Endothelial cell (in vitro differentiated cells): ENCODE measurements at places on chromosomes 1 and 21.

- no peak for DNase-seq
These were observed 34.6 kb upstream of the NID1 start for GRCh38 chr1:236099355-236099974.

- no peak for DNase-seq
These were observed 70.9 kb downstream of the WDR64 start for GRCh38 chr1:241722947-241723346.

GRCh38 chr21:25567472-25567871, 39.8 kb downstream of the MRPL39 start:
- DNase-seq, result no peak

- DNase-seq, result no peak
These were observed 32.0 kb upstream of the SLC30A1 start for GRCh38 chr1:211610779-211611556.

GRCh38 chr21:37458669-37459276, 92.2 kb downstream of the DYRK1A start:
- no peak for DNase-seq

- DNase-seq, result no peak
These were observed 19.7 kb upstream of the ATP6V1G3 start for GRCh38 chr1:198560161-198560560.

- no peak for DNase-seq
These were observed 662 bp upstream of the LGALS8 start for GRCh38 chr1:236522937-236523703.

- DNase-seq, result no peak
These were observed 35.5 kb downstream of the MATN1 start for GRCh38 chr1:30687886-30688285.

DNA sequence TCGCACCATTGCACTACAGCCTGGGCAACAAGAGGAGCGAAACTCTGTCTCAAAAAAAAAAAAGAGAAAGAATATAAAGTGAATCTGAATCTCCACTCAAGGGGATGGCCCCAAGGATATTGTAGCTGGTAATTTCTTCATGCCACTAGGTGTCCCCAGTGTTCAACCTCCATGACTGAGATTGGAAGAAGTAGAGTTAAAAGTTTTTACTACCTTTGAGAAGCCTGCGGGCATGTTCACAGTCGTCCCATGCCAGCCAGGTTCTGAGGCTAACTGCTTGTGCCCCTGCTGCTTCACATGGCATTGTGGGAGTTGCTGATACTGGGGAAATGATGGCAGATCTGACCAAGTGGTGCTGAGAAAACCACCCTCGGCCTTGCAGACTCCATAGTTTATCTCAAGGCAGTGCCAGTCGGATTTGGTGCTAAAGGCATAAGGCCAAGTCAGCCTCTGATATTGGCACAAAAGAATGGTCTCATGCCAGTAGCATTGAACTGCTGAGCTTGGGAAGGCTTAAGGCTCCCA, 10.8 kb upstream of the SHISA4 start:
- peak; percentile 33 for DNase-seq

DNA sequence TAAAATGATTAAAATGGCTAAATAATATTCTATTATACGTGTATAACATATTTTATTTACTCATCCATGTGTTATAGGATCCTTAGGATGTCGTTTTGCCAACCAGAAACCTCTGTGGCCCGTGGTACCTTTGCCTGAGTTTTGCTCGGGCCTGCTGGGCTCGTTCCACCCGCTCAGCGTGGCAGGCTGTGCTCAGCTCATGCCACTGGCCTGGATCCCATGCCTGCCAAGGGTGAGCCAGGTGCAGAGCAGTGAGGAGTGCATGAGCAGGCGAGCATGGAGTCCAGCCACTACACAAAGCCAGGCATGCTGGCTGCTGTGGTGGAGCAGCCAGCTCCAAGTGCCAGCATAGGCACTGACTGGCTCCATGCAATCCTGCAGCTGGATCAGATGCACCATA, 417.2 kb downstream of the TTLL7 start:
- DNase-seq, result no peak

DNA sequence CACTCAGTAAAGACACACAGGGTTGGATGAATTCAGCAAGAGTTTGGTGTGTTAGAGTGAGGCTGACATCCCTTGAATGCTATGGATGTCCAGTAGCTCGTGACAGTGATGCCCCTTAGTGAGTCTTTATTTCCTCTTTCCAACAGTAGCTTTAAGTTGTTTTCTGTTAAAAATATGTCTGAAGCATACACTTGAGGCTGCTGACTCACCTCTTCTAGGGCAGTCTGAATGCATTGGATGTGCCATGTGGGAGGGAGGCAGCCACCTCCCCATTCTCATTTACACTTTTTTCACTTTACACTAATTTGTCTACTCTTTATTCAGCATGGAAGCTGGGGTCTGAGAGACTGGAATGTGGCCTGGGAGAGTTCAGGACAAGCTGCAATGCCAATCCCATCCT, 17.6 kb downstream of the NOS1AP start:
- no peak for DNase-seq

DNA sequence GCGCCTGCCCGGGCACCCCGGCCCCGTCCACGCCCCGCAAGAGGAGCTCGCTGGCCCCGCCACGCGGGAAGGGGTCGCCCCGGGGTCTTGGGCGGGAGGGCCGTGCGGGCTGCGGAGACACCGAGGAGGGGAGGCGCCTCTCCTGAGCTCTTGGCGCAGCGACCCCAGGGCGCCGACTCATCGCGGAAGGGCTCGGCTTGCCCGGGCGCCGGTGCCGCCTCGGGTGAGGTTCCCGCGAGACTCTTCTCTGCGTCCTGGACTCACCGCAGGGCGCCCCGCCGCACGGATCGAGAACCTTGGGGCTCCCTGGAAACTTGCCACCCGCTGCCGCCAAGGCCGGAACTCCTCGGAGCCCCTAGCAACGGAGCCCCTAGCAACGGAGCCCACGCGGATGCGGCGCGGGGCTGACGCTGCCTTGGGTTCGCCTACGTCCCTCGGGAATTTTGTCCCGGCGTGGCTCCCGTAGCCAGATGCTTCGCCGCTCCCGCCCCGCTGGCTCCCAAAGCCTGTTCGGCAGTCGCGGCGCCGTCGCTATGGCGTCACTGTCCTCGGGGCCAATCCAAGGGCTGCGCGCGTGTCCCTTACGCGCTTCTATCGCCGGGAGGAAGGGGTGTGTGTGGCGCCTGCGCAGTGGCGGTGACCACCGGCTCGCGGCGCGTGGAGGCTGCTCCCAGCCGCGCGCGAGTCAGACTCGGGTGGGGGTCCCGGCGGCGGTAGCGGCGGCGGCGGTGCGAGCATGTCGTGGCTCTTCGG, at the start of gene ATAD3A:
ATAD3A (plus strand) TSS at position 630 of the 753 bp plus-strand sequence; CDS start at position 737, 107 bp downstream.
- peak; percentile 96 for DNase-seq

DNA sequence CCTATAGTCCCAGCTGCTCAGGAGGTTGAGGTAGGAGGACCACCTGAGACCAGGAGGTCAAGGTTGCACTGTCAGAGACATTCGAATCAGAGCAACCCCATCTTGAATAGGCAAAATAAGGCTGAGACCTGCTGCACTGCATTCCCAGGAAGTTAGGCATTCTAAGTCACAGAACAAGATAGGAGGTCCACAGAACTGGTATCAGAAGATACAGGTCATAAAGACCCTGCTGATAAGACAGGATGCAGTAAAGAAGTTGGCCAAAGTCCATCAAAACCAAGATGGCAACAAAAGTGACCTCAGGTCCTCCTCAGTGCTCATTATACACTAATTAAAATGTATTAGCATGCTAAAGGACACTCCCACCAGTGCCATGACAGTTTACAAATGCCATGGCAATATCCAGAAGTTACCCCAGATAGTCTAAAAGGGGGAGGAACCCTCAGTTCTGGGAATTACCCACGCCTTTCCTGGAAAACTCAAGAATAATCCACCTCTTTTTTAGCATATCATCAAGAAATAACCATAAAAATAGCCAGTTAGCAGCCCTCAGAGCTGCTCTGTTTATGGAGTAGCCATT, 65.2 kb upstream of the KLHDC7A start:
- DNase-seq, result no peak

GRCh38 chr1:184860535-184860934, 105.9 kb upstream of the EDEM3 start:
- DNase-seq, result no peak

DNA sequence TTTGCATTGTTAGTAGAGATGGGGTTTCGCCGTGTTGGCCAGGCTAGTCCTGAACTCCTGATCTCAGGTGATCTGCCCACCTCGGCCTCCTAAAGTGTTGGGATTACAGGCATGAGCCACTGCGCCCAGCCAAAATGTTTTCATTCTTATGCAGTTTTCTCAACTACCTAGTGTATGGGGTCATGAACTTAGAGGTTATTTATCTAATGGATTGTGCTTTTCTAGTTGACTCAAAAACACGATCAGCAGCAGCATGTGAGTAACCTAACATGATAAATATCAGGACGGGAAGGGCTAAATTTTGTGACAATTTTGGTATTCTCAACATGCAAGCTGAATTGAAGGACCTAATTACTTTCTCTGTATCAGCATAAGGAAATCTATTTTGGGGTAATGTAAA, 9.2 kb upstream of the CD84 start:
- no peak for DNase-seq

GRCh38 chr1:198649232-198649967, 10.6 kb downstream of the PTPRC start:
- DNase-seq, result no peak

GRCh38 chr1:214505134-214505533, 46.3 kb downstream of the PTPN14 start:
- DNase-seq, result no peak

DNA sequence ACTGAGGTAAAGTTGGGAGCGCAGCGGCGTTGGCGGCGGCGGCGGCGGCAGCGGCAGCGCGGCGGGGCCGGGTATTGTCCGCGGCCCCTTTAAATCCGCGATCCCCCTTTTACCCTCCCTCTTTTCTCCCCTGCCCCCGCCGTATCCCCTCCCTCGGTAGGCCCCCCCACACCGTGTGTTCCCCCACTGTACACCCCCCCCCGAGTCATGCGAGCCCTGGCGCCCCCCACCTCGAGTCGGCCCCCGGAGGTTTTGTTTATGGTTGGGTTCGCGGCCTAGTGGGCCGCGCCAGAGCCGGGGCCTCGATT, 169 bp downstream of the UBAP2L start:
- DNase-seq, result no peak

- no peak for DNase-seq
These were observed 35.8 kb downstream of the SLC30A7 start for GRCh38 chr1:100931716-100932115.

GRCh38 chr1:213273546-213273945, 222.5 kb downstream of the RPS6KC1 start:
- no peak for DNase-seq

- no peak for DNase-seq
These were observed 19.1 kb downstream of the IVNS1ABP start for GRCh38 chr1:185297982-185298381.

GRCh38 chr1:205858141-205858961, 8.4 kb upstream of the PM20D1 start:
- no peak for DNase-seq

GRCh38 chr1:154198756-154199562, 7.1 kb upstream of the TPM3 start:
- DNase-seq, result peak; percentile 56

- DNase-seq, result no peak
These were observed 14.7 kb downstream of the XPR1 start for GRCh38 chr1:180646547-180646946.
